Stimulated activated CD8-positive, alpha-beta memory T cell treated with anti-CD3 and anti-CD28 coated beads, Interleukin-12 subunit alpha, Interleukin-12 subunit beta, amount 100 ng/mL, for 1 hour (primary cell): ENCODE measurements at places on chromosomes 7 and 10.

GRCh38 chr7:113698556-113699220, 220.1 kb downstream of the PPP1R3A start:
- DNase-seq = no peak

- DNase-seq = no peak
Measured at GRCh38 chr7:20383351-20383750, 52.7 kb downstream of the ITGB8 start.

- DNase-seq = no peak
Measured at GRCh38 chr10:72616716-72617115, 9.2 kb downstream of the MICU1 start.

DNA sequence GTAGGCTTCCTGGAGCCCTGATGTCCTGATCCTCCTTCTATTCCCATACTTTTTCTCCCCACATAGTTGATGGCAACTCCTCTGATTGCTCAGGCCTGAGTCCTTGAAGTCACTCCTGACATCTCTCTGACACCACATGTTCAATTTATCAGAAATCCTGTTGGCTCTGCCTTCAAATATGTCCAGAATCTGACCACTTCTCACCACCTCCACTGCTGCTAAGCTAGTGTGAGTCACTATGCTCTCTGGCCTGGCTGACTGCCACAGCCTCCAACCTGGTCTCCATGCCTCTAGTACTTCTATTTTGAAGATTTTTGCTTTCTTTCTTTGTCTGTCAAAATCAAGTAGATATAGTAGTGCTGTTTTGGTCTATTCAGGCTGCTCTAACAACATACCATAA, 53.0 kb downstream of the TMEM229A start:
- no peak for DNase-seq

DNA sequence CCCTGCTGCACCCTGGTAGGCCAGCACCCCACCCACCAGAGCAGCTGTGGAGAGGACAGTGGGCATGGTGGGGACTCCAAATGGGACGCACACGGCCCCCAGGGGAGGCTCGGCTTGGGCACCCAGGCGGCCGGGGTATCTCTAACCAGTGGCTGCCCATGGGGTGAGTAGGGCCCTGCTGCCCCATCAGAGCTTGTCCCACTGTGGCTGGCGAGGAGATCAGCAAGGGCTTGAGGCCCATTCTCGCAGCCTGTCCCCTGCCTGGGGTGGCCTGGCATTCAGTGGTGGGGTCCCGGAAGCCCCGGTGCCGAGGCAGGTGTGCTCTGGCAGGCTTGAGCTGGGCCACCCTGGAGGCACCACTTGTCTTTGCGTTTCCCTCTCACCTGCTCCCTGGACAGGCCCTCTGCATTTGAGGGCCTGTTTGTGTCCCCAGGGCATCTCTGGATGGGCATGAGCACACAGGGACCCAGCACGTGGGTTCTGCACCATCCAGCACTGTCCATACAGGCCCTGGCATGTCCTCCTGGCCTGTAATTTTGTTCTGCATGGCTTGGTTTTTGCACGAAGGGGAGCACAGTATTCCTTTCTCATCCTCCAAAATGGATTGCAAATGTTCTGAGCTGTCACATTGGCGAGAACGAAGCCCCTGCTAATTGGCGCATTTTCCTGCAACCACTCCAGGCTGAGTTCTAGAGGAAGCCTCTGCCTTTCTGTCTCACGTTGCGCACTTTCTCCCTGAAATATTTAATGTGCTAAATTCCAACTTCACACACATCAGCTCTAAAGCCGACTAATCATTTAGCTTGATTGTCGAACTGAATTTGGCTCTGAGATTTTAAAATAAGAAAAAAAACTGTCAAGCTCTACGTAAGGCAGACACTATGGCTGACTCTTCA, 27.2 kb downstream of the PWWP2B start:
- DNase-seq = no peak

GRCh38 chr7:77288676-77289320, 89.2 kb upstream of the FGL2 start:
- DNase-seq = no peak

- DNase-seq = no peak
Measured at GRCh38 chr10:43404704-43405084, 4.3 kb downstream of the HNRNPF start.

DNA sequence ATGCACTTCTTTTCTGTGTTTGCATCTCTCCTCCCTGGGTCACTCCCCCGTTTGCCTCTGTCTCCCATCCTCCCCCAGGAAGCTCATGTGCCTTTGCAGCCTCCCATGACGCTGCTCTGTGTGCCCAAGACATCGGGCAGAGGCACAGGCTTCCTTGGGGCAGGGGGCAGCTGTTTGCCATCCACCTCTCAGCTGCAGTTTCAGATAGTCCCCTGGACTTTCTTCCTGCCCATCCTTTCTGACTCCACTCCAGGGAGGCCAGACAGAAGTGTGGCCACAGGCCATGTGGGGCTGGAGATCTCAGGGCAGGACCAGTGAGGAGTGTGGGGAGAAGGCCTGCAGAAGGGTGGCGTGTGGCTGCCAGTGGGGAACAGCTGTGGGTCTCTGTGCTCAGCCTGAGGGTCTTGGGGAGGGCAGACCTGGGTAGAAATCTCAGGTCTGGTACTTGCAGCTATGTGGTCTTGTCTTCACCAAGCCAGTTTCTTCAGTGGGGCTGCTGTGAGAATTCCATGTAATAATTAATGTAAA, 10.6 kb upstream of the SAMD8 start:
- no peak for DNase-seq

- DNase-seq = no peak
Measured at GRCh38 chr10:75432176-75432575, 752 bp downstream of the LRMDA start.

DNA sequence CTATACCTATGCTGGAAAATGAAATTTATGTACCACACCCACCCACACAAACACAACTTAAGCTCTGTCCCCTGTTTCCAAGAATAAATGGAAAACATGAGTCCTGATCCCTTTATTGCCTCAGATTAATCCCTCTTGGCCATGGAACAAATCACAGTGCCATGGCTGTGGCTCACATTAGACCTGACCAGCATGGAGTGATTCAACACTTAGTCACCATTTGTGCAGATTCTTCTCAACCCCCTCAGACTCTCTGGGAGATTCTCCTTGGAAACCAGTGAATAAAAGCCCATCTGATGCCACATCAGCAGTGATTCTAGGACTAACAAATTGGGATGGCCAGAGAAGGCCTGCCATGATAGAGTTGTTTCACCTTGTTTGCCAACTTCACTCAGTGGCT, 204.4 kb upstream of the TMEM72 start:
- DNase-seq = no peak

- DNase-seq = no peak
Measured at GRCh38 chr7:93119191-93119905, 1.6 kb upstream of the SAMD9 start.

GRCh38 chr7:149884016-149884415, 10.2 kb downstream of the ATP6V0E2 start:
- DNase-seq = no peak

DNA sequence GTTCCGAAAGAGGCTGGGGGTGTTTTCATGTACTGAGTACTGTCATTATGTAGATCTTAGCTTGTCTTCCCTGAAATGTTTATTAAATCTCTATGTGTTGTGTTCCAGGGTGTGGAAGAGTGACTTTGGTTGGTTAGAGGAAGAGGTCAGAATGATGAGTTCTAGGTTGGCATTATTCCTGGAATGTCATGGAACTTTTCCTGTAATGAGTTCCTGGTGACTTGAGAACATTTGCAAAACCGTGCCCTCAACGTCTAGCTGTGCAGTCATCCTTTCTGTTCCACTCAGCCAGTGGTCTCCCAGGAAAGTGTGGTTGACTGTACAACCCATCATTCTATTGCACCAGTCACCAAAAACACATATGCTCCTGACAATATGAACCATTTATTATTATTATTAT, 129.6 kb downstream of the BICC1 start:
- no peak for DNase-seq

- DNase-seq = no peak
Measured at GRCh38 chr10:101576211-101576863, 11.7 kb downstream of the POLL start.

GRCh38 chr10:50346942-50347341, 95.6 kb upstream of the ASAH2 start:
- DNase-seq = no peak

- DNase-seq = no peak
Measured at GRCh38 chr10:133378251-133379096, 588 bp upstream of the PAOX start.
